ENCODE measurements at places on chromosomes 6 and 20.
A peak's percentile ranks its signal among the peaks of the same experiment; 100 is the strongest.

GRCh38 chr20:1309439-1309847, 19.5 kb downstream of the SDCBP2 start:
- no peak for DNase-seq

- no peak for DNase-seq
Measured at GRCh38 chr6:50007819-50008218, 14.0 kb downstream of the DEFB110 start.

DNA sequence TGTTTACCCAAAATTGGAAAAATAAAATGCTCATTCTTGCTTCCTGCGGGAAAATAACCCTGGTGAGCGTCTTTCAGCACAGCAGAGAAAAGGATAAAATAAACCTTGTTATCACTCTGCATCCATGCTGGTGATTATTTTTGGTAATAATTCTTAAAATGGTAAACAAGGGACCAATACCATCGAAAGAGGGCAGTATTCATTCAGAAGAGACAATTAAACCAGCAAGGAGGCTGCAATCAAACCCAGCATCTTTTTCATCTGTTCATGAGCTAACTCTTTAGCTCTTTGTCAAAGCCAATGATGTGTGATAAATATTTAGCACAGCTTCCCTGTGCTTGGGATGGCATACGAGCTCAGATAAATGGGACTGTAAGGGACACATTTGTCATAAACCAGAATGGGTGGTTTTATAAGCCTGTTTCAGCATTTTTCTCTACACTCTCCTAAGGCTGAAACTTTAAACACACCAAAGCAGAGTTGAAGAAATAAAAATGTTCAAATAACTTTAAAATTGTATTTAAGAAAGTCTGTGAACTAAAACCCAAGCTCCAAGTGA, 34.4 kb downstream of the CDH26 start:
- DNase-seq: no peak

- no peak for DNase-seq
Measured at GRCh38 chr20:58651559-58651945, 469 bp downstream of the STX16 start.

- DNase-seq: peak; percentile 50
Measured at GRCh38 chr20:47493175-47493962, 8.3 kb upstream of the NCOA3 start.

GRCh38 chr6:26195924-26196845, 109.0 kb downstream of the HFE start:
- DNase-seq: no peak

- no peak for DNase-seq
Measured at GRCh38 chr6:156727715-156728385, 49.3 kb upstream of the ARID1B start.

- no peak for DNase-seq
Measured at GRCh38 chr6:36686668-36687513, 8.4 kb downstream of the CDKN1A start.

DNA sequence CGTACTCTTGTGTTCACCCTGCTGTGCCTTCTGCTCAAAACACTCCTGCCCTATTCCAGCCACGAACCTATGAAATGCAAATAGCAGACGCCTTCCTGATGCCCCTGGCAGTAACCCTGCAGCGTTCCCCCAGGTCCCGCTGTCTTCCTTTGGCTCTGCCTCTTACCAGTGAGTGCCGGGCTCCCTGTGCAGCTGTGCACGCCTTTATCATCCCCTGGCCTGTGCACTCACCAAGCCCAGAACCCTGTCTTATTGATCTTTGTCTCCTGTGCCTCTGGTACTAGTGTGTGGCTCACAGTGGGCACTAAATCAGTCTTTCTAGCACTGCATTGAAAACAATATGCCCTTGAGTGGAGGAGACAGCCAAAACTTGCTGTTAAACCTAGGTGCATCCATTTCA, 19.7 kb downstream of the ZDHHC14 start:
- DNase-seq: no peak

DNA sequence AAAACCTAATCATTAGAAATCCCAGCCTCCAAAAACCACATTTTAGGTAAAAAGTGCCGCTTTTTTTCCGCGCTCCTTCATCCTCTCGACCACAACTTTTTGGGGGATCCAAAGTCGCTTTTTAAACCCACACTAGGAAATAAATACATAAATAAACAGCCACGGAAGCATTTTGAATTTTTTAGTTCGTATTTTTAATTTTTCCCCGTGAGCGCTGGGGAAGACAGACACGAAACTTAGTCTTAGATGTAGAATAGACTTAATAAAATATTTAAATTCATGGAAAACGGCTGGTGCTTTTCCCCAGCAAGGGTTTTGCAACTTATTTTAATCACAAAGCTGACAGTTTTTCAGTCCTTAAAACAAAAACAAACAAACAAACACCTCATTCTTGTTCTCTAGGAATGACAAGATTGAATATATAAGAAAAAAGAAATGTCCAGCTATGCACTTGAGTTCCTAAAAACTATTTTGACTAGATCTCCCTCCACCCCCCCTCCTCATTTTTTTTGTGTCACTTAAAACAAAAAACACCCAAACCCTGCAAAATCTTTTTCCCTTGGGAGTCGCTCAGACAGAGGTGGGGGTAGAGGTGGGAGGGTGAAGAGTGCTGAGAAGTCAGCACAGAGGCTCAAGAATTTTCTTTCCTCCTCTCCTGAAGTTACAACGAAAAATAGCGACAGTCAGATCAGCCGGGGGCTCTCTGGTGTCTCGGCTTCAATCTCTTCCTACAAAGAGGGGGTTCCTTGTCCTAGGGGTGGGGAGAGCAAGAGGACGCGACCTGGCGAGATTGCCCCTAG, 43.4 kb upstream of the SUPT3H start:
- no peak for DNase-seq

DNA sequence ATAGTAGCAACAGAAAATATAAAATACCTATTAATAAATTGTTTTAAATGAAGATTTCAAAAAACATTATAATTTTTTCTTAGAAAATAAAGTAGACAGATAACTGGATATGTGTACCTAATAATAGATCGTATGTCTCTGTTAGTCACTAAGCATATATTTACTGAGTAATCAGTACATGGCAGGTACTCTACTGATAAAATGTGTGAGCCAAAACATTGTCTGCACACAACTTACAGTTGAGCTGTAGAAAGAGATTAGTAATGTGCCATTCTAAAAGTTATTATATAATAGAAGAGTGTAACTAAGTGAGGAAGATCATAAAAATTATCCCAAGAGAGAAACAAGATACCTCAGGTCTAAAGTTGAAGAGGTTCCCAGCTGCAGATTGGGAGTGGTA, 929.9 kb upstream of the EPHA7 start:
- DNase-seq: no peak

DNA sequence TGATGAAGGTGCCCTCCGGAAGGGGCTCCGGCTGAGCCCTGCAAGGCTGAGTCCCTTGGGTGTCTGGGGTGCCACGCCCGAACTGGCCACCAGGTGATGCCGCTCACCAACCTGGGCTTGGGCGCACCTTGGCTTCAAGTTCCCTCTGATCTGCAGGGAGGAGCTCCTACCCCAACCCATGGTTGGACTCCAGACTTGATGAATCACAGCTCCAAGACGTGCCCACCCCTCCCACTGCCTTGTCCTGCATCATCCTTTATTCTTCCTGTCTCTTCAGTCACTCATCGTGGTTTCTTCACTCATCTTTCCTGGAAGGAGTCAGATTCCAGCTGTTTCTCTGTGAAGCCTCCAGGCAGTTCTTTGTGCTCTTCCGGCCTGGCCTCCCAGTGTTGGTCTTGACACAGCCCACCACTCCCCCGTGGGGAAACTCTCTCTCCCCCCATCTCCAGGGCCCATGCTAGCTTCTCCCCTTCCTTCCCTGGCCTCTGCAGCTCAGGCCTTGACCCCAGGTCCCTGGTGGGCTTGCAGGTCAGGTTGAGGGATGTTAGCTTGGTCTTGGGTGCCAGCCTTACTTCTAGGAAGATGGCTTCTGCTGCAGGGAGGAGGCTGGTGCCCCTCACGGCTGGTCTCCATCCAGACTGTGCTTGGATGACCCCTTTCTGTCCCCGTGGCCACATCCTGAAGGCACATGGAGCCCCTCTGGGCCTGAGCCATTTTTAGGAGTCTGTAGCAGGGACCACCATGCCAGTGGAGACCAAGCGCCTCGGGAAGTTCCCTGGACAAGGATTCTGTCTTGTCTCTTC, 2.6 kb upstream of the ZBP1 start:
- DNase-seq: peak; percentile 42

DNA sequence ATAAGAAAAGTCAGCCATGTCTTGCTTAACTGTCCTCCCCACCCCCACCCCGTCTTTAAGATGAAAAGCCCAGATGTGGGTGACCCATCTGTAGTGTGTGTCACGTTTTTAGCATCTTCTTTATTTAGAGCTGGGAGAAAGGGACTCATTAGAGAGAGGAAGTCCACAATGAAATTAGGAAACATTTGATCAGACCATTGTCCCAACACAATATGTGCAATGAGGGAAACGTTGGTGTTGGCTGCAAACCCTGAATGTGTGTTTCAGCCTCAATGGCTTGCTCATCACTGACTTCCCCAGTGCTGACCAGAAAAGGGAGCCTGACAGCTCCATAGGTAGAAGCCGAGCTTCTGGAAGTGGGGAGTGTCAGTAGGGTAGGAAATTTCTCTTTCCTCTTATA, 475.7 kb downstream of the CD83 start:
- DNase-seq: no peak

GRCh38 chr6:33725222-33725621, 13.7 kb upstream of the UQCC2 start:
- no peak for DNase-seq

DNA sequence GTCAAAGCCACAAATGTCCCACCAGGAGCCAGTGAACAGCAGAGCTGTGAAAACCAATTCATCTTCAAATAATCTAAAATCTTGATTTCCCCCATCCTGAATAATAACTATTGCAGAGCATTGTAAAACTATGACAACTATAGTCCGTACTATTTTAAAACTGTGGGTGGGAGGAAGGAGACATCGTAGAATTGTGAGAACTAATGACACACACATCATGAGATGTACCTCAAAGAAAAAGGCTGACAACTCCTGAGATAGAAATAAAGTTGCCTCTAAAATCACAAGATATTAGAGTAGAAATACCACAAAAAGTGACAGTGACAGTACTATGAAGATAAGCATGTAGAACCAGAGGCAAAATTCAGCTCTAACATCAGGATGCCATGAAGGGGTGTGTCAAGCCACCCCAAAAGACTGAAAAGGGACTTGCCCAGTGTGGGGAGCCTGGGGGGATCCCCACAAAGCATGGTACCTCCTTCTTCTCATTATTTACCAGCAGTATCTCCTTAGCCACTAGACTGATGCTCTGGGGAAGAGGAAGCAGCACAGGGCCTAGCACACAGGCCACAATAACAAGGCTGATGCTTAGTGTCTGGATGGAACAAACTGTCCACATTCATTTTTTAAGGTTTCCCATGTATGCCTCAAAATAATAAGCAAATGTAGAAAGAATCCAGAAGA, 13.4 kb downstream of the NAPB start:
- peak; percentile 60 for DNase-seq

- DNase-seq: no peak
Measured at GRCh38 chr6:63858691-63859090, 223.1 kb downstream of the PHF3 start.

DNA sequence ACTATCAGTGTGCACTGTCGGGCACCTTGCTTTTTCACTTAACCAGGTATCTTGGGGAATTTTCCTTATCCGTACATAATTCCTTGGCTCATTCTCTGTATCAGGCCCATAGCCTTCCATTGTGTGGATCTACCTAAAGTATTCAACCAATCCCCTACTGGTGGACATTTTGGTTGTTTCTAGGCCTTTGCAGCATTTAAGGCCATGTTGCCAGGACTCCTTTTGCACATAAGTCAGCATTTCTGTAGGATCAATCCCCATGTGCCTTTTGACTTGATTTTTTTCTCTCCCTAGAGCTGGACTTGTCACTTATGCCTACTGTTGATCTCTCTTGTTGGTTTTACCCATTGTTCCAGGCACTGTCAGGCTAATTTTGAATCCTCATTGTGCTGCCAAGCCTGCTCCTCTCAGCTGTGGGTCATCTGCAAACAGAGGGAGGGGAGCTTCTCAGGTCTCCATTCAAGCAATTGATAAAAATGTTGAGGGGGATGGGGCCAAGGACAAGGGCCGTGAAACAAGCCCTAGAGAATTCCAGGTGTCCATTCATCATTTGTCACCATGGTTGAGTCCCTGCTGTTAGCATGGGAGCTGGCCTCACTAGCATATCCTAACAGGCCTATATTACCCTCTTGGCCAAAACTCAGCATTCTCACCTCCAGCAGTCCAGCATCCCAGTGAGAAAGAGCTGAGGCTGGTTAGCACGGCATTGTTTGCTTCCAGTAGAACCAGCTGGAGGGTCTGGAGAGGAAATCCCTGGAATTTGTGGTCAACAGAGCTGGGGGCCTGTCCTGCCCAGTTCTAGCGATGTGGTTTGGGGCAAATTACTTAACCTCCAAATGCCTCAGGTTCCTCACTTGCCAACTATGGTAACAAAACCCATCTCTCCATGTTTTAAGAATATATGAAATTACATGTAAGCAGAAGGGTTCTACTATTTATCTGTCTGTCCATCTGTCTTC, 178.4 kb downstream of the MRPL14 start:
- no peak for DNase-seq

- no peak for DNase-seq
Measured at GRCh38 chr20:9110365-9110764, 41.5 kb downstream of the PLCB4 start.

DNA sequence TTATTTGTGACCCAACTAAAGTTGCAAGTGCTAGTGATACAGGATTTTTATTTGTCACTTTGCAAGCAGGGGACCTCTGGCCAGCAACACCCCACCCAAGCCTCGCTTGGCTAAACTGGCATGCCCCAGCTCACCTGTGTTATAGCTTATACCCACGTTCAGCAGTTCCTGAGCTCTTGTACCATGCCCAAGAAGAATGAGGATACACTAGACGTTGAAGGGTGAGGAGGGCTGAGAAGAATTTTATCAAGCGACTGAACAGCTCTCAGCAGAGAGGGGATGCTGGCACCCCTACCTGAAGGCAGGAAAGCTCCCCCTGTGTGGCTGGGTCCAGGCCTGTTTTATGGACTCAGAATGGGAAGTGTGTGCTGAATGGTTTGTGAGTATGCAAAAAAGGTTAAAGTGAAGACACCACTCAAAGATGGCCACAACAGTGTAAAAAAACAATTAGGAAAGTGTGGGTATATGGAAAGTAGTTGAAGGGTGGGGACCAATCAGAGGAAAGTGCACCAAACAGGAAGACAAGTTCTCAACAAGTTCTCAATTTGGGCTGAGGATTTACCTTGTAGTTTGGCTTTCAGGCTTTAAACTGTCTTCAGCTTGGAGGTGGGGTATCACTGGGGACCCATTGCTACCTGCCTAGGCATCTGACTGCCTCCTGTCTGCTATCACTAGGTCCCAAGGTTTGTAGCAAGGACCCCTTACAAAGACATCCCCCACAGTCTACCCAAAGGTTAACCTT, 15.0 kb downstream of the BTN2A1 start:
- no peak for DNase-seq

Data from activated T-helper 1 cell treated with anti-CD3 and anti-CD28 coated beads, Interleukin-12 subunit alpha, Interleukin-12 subunit beta, Interleukin-2, Interleukin-4 antibody, amounts not matched to agents 30 ng/mL and 10 ng/mL and 1 ng/mL, durations not matched to agents 14 hours and 24 hours and 36 hours (primary cell).